T-helper 17 cell (primary cell): ENCODE measurements at places on chromosomes 2 and 18.

- no peak for DNase-seq
- H3K36me3 ChIP-seq, result no peaks in the 10 kb centered on the region
- H3K27ac ChIP-seq, result no peak overlapping the region
- peaks cover 22% of the 10 kb centered on the region for H3K4me1 ChIP-seq
- peaks cover 16% of the 10 kb centered on the region for H3K27me3 ChIP-seq
Observed at GRCh38 chr2:8584174-8585066, 97.4 kb upstream of the ID2 start.

DNA sequence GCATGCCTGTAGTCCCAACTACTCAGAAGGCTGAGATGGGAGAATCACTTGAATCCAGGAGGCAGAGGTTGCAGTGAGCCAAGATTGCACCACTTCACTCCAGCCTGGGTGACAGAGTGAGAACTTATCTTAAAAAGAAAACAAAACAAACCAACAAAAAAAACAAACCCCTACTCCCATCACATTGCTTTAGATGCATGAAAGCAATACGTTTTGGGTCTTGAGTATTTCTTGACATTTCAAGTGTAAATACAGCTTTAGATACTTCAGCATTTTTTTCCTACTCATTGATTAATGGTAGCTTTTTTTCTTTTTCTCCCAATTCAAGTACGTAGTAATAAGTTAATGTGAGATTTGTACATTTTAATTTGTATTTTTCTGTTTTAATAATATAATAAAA, 20.3 kb downstream of the RASGRP3 start:
- no peak for DNase-seq
- peak overlapping the region; percentile 65 for H3K4me3 ChIP-seq
- H3K27me3 ChIP-seq, result no peaks in the 10 kb centered on the region

- peak overlapping the region; percentile 84 for H3K27ac ChIP-seq
- DNase-seq, result no peak
- H3K4me1 ChIP-seq, result peaks cover 20% of the 10 kb centered on the region
- H3K36me3 ChIP-seq, result peaks cover 5% of the 10 kb centered on the region
Observed at GRCh38 chr2:86552889-86553288, 10.4 kb downstream of the CHMP3 start.

DNA sequence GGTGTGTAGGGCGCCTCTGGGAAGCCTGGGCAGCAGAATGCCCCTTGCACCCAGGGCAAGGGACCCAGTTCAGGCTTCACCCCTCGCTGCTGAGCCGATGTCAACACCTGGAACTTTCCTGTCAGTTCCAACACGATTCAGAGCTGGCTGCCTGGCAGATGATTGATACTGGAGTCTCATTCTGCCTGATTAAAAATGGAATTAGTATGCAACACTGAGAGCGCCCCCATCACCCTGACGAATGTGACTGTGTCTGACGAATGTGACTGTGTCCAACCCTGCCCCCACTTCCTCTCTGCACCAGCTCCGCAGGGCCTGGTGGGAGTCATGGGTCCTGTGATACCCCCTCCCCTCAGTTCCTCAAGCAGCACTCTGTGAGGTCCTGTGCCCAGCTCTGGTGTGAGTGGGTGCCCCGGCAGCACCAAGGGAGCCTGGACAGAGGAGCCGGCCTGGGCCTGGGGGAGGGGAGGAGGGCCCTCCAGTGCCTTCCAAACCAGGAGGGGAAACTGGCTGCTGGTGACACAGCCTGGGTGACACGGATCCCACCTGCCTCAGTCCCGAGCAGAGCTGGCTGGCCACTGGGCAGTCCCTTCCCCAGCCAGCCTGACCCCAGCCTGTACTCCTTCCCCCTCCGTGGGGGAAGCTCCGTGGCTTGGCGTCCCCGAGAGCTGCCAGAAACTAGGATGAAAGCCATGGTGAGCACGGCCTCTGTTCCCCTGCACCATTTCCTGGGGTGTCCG, 41.4 kb upstream of the ALPP start:
- H3K4me3 ChIP-seq, result no peak overlapping the region
- DNase-seq, result no peak
- no peaks in the 10 kb centered on the region for H3K27me3 ChIP-seq
